ENCODE measurements at places on chromosomes 6 and 20. TPM values are rescaled to one million over a fixed set of nuclear protein-coding genes. Genes with fewer than 3 reads are reported as not detected.

- H3K36me3 ChIP-seq = no peaks in the 10 kb centered on the region
- no peaks in the 10 kb centered on the region for H3K27me3 ChIP-seq
- no peak overlapping the region for H3K4me3 ChIP-seq
- no peak overlapping the region for H3K27ac ChIP-seq
Measured at GRCh38 chr6:164756142-164756541, 553.3 kb downstream of the C6orf118 start.

DNA sequence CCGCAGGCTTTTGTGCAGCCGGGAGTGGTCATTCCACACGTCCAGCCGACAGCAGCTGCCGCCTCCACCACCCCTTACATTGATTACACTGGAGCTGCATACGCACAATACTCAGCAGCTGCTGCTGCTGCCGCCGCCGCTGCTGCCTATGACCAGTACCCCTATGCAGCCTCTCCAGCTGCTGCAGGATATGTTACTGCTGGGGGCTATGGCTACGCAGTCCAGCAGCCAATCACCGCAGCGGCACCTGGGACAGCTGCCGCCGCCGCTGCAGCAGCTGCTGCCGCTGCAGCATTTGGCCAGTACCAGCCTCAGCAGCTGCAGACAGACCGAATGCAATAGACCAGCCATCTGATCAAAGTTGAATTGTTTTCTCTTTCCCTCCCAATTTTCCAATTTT lies 10.6 kb downstream of the RBM24 start:
- H3K4me3 ChIP-seq = no peak overlapping the region
- no peaks in the 10 kb centered on the region for H3K4me1 ChIP-seq
- H3K36me3 ChIP-seq = no peaks in the 10 kb centered on the region
- peaks cover 6% of the 10 kb centered on the region for H3K27me3 ChIP-seq
- no peak overlapping the region for H3K27ac ChIP-seq

- no peak overlapping the region for H3K4me3 ChIP-seq
- no peaks in the 10 kb centered on the region for H3K4me1 ChIP-seq
- DNase-seq = no peak
- no peaks in the 10 kb centered on the region for H3K27me3 ChIP-seq
Measured at GRCh38 chr20:44924541-44924940, 14.7 kb downstream of the PABPC1L start.

- peak overlapping the region; percentile 59 for H3K27ac ChIP-seq
- DNase-seq = no peak
- H3K4me1 ChIP-seq = peaks cover 49% of the 10 kb centered on the region
- H3K4me3 ChIP-seq = peak overlapping the region; percentile 7
- peaks cover 71% of the 10 kb centered on the region for H3K27me3 ChIP-seq
Measured at GRCh38 chr6:10397756-10398445, 17.0 kb downstream of the TFAP2A start.

GRCh38 chr20:64098471-64099013 lies 8.8 kb downstream of the NPBWR2 start:
- no peak for DNase-seq
- no peaks in the 10 kb centered on the region for H3K36me3 ChIP-seq
- peaks cover 42% of the 10 kb centered on the region for H3K27me3 ChIP-seq
- H3K4me1 ChIP-seq = peaks cover 14% of the 10 kb centered on the region

DNA sequence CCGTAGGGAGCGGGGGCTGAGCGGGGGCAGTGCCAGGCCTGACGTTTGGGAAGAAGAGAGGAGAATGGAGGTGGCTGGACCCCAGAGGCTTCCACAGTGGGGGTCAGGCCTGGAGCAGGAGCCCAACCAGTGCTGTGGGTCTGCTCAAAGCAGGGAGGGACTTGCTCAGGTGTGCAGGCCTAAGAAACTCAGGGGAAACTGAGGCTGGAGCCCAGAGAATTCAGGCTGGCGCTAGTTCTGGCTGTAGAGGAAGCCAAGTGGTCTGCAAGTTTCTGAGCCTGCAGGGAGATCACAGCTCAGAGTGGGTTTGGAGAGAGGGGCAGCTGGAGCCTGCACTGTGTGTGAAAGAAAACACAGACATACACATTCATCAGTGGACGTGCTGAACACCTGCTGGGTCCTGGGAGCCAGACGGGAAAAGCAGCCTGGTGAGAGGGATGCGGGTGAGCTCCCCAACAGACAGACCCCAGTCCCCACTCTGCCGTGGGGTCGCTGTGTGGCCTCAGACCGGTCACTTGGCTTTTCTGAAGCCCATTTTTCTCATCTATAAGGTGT lies 17.7 kb upstream of the FOXP4 start:
- peaks cover 24% of the 10 kb centered on the region for H3K27me3 ChIP-seq
- no peaks in the 10 kb centered on the region for H3K36me3 ChIP-seq
- no peak overlapping the region for H3K4me3 ChIP-seq
- no peak for DNase-seq

DNA sequence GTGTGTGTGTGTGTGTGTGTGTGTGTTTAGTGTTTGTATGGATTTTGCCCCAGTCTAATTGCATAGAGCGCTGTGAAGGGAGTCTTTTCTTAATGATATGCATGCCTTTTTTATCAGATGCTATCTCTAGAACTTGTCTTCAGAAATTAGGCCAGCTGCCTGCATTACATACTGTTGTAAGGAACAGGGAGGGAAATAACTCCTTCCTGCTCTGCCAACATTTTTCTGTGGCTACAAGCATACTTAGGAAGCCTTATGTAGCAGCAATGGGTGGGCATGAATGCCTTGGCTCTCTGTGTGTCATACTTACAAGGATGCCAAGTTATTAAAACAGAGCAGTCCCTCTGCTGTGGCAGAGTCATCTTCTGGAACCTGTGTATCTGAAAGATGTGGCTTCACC lies 8.0 kb upstream of the COL21A1 start:
- H3K27ac ChIP-seq = no peak overlapping the region
- H3K4me3 ChIP-seq = no peak overlapping the region
- no peaks in the 10 kb centered on the region for H3K4me1 ChIP-seq
- no peaks in the 10 kb centered on the region for H3K27me3 ChIP-seq
- no peak for DNase-seq
- H3K36me3 ChIP-seq = no peaks in the 10 kb centered on the region

- no peaks in the 10 kb centered on the region for H3K36me3 ChIP-seq
- no peak overlapping the region for H3K4me3 ChIP-seq
- no peaks in the 10 kb centered on the region for H3K4me1 ChIP-seq
Measured at GRCh38 chr6:136887953-136888352, 34.1 kb upstream of the SLC35D3 start.

GRCh38 chr20:41531518-41532275 lies 86.5 kb downstream of the CHD6 start:
- no peak overlapping the region for H3K4me3 ChIP-seq
- peaks cover 21% of the 10 kb centered on the region for H3K36me3 ChIP-seq
- H3K27ac ChIP-seq = no peak overlapping the region
- H3K4me1 ChIP-seq = no peaks in the 10 kb centered on the region

DNA sequence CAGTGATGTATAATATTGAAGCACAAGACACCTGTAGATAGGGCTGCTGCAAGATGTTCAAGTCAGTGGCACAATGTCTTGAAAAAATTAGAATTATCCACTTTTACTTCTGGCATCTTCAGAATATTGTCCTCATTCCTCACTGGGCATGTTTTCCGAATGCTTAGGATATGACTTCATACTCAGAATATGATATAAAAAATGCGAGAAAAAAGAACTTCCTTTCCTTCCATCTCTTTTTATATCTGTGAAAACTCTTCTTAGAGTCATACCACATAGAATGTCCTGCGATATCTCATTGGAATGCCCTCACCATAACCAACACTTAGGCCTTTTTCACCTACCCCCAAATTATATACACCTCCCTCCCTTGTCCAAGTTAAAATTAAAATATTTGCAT lies 4.6 kb downstream of the MAS1L start:
- no peak overlapping the region for H3K4me3 ChIP-seq
- H3K4me1 ChIP-seq = no peaks in the 10 kb centered on the region
- no peak overlapping the region for H3K27ac ChIP-seq
- DNase-seq = no peak
- H3K36me3 ChIP-seq = no peaks in the 10 kb centered on the region

DNA sequence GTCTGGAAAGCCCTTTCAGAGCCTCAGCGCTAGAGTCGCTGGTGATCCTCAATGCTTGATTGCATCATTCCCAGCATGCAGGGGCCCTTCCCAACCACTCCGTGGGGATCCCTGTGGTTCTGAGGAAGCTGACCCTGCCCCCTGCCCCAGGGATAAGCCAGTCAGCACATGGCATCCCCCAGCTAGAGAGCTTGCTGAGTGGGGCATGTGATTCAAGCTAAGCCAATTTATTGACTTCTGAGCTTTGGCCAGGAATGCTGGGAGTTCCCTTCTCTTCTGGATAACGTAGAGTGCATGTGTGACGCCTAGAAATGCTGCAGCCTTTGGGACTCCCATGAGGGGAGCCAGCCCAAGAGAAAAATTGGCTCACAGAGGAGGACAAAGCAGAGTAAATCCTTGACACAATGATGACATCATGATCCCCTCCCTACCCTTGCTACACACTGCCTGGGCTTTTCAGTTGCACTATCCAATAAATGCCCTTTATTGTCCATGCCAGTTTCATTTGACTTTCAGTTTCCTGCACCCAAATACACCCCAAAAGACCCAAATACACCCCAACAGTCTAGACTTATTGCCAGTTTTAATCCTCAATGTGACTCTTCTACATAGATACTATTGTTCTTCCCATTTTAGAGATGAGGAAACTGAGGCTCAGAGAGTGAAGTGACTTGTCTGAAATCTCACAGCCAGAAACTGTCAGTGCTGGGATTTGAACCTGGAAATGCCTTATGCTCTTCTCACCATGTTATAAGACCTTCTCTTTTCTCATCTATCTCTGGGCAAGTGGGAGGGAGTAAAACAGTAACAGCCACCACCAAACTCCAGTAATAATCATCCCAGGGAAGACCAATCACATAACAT lies 34.3 kb downstream of the KCNB1 start:
- H3K36me3 ChIP-seq = no peaks in the 10 kb centered on the region
- H3K4me3 ChIP-seq = no peak overlapping the region
- H3K27me3 ChIP-seq = peaks cover 16% of the 10 kb centered on the region
- H3K27ac ChIP-seq = peak overlapping the region; percentile 64
- H3K4me1 ChIP-seq = peaks cover 24% of the 10 kb centered on the region

The CYP39A1 gene
- 20.0 TPM for total RNA-seq

The SAYSD1 gene
- total RNA-seq = 15.2 TPM

All from suprapubic skin (tissue), 4 donors.